ENCODE measurements at places on chromosomes 7 and 10.

GRCh38 chr7:14685167-14685566, 217.4 kb downstream of the DGKB start:
- no peak for DNase-seq

DNA sequence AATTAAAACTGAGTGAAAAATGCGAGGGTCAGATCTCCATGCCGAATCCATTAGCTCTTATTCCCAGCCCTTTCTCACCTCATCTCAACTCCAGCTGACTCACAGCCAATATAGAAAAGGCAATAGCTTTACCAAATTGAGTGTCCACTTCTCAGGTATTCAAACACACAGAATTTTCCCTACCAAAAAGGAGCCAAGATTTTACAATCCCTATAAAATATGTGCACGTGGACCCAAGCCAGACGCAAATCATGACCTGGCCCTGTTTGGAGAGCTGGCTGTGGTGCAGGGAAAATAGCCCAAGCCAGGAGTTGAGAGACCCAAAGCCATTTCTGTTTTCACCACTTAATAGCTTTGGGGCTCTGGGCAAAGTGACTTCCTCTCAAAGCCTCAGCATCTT, 379.7 kb upstream of the AUTS2 start:
- DNase-seq: no peak

DNA sequence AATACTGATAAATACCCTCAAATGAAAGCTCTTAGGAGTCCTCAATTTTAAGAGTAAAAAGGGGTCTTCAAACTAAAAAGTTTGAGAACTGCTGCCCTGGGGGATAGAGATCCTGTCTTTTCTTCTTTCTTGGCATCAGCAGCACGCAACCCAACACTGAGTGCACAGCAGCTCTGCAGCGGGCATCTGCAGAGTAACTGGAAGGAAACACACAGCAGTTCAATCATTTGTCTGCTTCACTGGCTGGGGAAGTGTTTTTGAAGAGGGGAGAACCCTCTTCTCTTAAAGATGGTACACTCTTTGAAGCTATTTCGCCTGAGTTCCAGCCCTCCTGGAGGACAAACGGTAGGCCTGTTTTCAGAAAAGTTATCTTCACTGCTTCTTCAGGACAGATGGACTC, 193.6 kb downstream of the FGFR2 start:
- DNase-seq: no peak

GRCh38 chr10:114395366-114396022, 8.8 kb downstream of the AFAP1L2 start:
- no peak for DNase-seq

DNA sequence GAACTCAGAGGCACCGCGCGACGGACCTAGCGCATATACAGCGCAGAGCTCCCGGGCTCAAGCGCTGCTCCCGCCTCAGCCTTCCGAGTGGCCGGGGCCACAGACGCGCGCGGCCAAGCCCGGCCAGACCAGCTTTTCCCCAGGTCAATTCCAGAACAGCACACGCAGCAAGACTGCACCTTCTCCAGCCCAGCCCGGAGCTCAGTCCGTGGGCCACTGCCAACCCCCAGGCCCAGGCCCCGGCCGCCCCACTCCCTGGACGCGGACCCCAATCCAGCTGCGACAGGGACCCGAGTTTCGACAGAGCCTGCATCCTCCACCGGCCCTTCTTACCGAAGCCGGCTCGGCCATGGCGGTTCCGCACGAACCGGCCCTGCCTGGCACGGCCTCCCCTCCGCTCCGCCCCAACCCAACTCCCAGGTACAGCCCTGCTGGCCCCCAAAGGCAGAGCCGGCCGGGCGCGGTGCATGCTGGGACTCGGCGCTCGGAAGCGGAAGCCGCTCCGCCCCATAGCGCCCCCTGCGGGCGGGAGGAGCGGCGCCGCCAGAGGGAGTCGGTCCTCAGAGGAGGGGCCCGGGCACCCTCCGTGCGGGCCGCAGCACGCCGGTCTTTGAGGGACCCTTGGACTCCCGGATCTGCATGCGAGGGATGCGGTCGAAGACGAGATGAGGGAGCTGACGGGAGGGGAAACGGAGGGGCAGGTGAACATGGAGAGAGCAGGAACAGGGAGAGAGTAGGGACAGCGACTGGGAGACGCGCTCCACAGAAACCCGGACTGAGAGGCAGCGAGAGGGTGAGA, at the start of gene ZNF425:
TSS of gene ZNF425 (minus strand) at position 462 of the 799 bp plus-strand sequence. CDS start at position 351, 111 bp downstream.
- DNase-seq: peak; percentile 85

- no peak for DNase-seq
These were observed 22.4 kb downstream of the AUTS2 start for GRCh38 chr7:69620650-69621049.

DNA sequence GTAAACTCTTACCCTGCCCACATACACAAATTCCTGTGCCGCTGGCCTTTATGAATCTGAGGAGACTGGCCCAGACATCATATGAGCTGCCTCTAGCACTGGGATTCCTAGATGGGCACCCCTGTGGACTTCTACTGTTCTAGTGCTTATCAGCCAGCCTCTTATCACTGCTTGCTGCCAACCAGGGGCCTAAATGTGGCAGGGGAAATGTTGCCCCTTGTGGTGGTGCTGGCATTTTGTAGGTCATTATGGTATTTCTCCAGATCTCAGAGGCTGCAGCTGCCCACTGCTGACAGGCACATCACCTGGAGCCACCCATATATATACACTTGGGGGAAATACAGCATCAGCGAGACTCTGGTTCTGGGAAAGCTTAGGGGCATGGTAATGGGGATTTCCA, 5.4 kb downstream of the SFR1 start:
- no peak for DNase-seq

DNA sequence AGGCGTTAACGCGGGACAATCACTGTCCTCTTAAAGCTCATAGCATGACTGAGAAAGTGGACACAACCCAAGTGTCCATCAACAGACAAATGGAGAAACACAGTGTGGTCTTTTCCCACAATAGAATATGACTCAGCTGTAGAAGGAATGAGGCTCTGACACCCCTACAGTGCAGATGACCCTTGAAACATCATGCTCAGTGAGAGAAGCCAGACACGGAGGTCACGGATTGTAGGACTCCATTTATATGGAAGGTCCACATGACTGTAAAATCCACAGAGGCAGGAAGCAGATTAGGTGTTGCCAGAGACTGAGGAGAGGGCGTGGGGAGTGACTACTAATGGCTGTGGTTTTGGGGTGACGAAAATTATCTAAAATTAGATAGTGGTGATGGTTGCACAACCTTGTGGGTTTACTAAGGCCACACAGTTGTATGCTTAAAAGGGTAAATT, 6.1 kb upstream of the NCAPG2 start:
- no peak for DNase-seq

- DNase-seq: no peak
These were observed 171.7 kb downstream of the KIF20B start for GRCh38 chr10:89873055-89873454.

- no peak for DNase-seq
These were observed 128.7 kb downstream of the SH3PXD2A start for GRCh38 chr10:103726637-103727036.

- DNase-seq: no peak
These were observed 80.6 kb downstream of the GLI3 start for GRCh38 chr7:42156291-42156865.
